ENCODE measurements at places on chromosomes 3 and 15.
A peak's percentile ranks its signal among the peaks of the same experiment; 100 is the strongest.

DNA sequence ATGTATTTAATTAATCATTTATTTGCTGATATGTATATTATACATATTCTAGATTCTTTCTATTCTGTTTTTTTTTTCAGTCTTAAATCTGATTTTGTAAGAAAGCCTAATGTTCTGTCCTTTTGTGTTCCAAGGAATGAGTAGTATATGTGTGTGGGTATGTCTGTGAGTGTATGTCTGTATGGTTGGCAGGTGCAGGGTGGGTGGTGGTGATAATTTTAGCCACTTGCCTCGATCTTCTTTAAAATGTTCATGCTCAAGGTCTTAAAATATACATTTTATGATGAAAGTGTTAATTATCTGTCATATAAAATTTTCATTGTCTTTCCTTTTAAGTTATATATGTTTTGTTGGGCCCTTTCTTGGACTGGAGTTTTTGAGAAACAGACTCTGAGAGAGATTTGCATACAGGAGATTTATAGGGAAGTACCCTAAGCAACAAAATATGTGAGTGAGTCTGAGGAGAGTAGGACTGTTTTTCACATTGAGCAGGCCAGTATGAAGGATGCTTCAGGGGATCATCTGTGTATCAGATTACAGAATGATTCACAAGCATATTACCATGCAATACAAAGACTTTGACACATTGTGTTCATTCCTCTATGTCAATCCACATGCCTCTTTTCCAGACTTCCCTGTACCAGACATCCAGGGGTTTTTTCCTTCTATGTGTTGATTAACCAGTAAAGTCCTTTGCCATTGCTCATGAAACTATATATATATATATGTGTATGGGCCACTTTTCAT, 211.0 kb upstream of the DPPA4 start:
- DNase-seq = no peak

GRCh38 chr3:23099677-23100076, 103.5 kb upstream of the UBE2E2 start:
- DNase-seq = no peak

DNA sequence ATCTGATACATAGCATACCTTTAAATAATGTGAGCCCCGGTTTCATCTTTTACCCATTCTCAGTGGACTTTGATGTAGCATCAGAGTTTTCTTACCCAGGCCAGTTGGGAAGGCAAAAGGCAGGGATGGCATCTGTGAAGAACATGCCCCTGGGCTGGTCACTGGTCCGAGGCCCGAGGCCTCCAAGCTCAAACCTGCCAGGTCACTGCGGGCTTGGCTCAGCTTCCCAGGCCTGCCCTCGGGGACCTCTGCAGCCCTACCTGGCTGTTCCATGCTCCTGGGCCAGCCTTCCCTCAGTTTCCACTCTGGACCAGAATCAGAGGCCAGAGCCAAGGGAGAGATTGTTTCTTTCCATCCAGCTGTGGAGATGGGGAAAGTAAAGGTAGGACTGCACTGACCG, 26.9 kb downstream of the NR1I2 start:
- no peak for DNase-seq

DNA sequence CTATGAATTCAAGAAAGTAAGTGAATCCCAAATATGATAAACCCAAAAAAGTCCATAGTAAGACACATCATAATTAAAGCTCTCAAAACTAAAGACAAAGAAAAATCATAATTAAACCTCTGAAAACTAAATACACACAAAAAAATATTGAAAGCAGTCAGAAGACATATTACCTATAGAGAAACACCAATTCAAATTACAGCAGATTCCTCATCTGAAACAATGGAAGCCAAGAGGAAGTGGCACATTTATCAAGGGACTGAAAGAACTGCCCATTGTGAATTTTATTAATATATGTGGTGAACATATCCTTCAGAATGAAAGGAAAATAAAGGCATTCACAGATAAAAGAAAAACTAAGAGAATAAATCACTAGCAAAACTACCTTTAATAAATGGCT, 128.2 kb downstream of the SCAPER start:
- no peak for DNase-seq

DNA sequence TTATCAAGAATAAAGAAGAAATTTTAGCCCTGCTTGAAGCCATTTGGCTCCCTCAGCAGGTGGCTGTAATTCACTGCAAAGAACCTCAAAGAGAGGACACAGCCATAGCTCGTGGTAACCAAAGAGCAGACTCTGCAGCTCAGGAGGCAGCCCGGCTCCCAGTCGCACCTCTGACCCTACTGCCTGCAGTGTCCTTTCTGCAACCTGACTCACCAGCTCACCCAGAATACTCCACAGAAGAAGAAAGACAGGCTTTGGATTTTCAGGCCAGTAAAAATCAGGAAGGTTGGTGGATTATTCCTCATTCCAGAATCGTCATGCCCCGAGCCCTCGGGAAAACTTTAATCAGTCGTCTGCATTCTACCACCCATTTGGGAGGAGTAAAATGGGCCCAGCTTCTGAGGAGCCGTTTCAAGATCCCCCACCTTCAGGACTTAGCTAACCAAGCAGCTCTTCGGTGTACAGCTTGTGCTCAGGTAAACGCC, 38.6 kb downstream of the ZBTB11 start:
- DNase-seq = no peak

DNA sequence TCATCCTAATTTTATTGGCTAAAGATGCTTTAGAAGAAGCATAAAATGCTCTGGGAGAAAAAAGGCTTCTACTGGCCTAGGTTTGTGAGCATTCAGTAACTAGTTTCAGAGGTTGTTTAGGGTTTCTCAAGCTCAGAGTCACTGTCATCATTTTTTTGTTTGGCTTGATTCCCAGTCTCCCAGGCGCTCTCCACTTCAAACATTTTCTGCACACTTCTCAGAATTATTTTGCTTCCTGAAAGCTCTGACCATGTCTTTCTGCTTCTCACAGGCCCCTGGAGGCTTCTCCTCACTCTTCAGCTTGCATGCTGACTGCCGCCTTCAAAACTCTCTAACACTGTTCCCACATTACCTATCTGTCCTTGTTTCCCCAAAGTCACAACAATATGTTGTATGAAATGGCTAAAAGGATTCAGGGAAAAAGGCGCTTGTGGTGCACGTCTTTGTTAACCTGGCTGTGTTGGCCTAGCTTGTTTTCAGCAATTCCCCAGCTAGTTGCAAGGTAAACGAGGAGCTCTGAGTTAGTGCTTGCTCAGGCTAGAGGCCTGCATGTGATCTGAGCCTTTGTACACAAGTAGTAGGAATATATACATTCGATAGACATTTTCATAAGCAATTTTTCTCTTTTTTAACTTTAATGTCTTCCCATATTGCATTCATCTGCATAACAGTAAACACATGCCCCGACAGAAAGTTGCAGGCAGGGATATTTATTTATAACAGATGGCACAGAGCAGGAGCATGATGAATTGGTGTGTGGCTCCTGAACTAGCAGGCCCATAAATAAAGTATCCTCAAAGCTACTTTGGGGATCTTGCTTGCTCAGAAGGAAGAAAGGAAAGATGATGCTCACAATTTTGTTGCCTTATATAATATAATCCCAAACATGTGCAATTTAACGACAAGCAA, 129.2 kb upstream of the DPH6 start:
- no peak for DNase-seq

GRCh38 chr3:3907023-3907422, 107.8 kb downstream of the LRRN1 start:
- no peak for DNase-seq

GRCh38 chr15:101203029-101203573, 48.7 kb downstream of the CHSY1 start:
- no peak for DNase-seq

DNA sequence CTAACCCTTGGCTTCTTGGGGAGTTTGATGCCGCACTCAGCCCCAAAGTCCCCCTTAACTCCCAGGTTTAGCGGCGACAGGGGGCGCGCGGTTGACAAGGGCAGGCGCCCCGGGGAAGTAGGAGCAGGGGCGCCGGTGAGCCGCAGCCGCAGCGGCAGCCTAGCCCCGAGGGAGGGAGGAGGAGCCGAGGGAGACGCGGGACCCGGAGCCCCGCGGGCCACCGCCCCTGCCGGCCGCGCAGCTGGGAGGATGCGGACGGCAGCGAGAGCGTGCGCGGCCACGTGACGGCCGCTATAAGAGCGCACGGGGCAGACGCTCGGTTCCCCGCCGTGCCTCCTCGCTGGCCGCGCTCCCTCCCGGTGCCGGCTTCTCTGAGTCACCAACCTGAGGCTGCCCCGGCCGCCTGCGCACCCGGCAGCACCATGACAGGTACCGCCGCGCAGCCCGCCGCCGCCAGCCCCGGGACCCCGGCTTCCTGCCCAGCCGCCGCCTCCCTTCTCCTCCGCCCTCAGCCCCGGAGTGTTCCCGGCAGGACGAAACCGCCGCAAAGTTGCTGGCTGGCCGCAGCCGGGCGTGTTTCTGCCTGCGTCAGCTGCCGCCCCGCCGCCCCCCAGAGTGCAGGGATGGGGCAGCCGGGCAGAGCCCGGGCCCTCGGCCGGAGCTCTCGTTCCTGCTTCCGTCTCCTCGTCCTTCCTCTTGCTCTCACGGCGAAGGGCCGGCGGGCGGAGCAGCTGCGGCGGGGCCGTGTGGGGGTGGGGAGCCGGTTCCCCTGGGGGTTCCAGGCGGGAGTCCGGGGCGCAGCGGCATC, at the start of gene GYG1:
GYG1 (plus strand) TSS at position 322 of the 808 bp plus-strand sequence; CDS start at position 423, 101 bp downstream.
- DNase-seq = peak; percentile 69

DNA sequence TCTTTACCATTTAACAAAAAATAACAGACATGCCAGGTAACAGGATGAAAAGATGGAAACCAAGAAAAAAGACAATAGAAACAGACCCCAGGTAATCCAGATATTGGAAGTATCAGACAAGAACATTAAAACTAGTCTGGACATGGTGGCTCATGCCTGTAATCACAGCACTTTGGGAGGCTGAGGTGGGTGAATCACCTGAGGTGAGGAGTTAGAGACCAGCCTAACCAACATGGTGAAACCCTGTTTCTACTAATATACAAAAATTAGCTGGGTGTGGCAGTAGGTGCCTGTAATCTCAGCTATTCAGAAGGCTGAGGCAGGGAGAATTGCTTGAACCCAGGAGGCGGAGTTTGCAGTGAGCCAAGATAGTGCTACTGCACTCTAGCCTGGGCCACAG, 40.6 kb downstream of the ACAD9 start:
- no peak for DNase-seq

GRCh38 chr3:23640471-23641146, 165.1 kb upstream of the UBE2E1 start:
- DNase-seq = no peak

DNA sequence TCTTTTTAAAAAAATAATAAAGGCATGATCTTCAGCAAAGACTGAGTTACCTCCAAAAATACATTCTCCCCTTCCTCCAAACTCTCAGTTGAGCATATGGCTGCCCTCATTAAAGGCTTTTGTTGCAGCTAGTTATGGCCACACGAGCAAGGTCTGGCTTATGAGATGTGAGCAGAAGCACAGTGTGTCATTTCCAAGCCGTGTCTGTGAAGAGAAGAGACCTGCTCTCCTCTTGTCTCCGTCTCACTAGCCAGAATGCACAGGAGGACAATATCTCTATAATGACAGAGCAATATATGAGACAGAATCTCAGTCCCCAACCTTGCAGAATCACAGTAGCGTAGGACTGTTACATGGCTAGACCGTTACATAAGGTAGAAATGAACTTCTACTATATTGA, 152.3 kb downstream of the MAGI1 start:
- DNase-seq = no peak

- no peak for DNase-seq
Observed at GRCh38 chr3:128879991-128880390, 571 bp downstream of the ACAD9 start.

DNA sequence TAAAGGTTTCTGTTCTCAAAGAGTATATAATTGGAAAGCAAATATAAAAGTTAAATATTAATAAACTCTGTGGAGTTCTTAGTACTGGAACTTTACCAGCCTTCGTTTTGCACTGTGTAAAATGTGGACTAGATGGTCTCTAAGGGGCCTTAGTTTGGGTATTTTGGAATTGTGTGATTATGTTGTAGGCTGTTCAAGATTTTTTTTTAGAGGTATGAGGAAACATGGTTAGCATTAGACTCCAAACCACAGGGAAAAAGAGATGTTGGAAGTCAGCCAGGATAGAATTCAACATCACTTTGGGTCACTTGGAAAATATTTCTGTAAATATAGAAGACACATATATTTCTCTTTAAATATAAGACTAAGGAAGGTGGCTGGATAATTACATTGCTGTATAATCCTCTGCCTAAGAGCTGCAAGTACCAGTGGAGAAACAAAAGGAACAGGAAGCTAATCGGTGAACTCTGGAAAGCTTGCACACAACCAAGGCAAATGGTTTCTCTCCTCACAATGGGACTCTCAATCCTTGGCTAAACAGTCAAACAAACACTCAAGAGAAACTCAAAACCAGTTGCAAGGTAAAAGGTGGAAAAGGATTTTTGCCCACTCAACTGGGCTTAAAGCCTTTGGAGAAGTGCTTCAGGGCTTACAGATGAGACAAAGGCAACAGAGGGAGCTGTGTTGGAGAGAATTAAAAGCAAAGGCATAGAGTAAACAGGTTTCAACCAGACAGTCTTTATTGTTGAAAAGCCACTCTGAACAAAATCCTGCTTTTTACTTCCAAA, 141.7 kb downstream of the NR1D2 start:
- DNase-seq = no peak

DNA sequence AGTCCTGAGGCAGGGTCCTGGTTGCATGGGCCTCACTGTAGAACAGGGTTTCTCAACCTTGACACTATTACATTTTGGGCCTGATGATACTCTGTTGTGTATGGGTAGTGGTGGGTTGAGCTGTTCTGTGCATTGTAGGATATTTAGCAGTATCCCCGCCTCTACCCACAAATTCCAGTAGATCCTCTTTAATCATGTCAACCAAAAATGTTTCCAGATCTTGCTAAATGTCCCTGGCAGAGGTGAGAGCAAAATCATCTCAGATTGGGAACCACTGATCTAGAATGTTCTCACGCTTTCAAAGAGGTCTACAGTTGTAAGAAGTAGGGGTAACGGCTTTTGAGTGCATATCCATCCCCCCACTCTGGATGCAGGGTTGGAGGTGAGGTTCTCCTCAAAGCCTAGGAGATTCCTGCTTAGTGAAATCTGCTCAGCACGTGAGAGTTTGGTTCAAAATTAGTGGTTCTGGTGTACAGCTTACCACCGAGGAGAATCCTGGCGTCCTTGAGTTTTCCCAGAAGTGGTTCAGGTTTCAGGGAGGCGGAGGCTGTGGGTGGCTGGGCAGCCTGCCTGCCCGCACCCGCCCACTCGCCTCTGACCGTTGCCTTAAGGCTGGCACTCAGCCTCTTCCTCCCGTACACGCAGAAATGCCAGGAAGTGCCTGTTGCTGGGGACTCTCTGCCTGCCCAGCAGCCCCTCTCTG, 5.3 kb downstream of the ACVR2B start:
- DNase-seq = no peak

- no peak for DNase-seq
Observed at GRCh38 chr3:152209776-152210175, 59.0 kb upstream of the MBNL1 start.
